ENCODE measurements at places on chromosomes 4 and X.

DNA sequence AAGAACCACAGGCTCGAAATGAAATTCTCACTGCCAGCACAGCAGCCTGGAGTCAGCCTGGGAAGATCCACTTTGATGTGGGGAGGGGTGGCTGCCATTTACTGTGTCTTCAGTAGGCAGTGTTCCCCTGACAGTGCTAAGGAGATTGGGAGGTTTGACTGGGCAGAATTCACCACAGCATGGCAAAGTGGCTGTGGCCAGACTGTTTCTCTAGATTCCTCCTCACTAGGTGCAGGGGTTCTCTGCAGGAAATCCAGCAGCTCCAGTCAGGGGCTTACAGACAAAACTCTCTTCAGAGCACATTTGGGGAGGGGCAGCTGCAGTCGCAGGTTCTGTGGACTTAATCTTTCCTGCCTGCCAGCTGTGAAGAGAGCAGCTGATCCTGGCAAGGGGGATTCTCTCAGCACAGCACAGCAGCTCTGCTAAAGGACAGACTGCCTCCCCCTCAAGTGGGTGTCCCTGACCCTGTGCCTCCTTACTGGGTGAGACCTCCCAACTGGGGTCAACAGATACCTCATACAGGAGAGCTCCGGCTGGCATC is 1174.0 kb downstream of the RAPGEF2 start:
- DNase-seq = no peak

- DNase-seq = peak; percentile 43
These were observed 356.7 kb downstream of the STIM2 start for GRCh38 chr4:27217261-27217769.

GRCh38 chr4:69984030-69984443 is 11.7 kb upstream of the STATH start:
- DNase-seq = no peak

- DNase-seq = no peak
These were observed 315.3 kb downstream of the PAPSS1 start for GRCh38 chr4:107404591-107405300.

DNA sequence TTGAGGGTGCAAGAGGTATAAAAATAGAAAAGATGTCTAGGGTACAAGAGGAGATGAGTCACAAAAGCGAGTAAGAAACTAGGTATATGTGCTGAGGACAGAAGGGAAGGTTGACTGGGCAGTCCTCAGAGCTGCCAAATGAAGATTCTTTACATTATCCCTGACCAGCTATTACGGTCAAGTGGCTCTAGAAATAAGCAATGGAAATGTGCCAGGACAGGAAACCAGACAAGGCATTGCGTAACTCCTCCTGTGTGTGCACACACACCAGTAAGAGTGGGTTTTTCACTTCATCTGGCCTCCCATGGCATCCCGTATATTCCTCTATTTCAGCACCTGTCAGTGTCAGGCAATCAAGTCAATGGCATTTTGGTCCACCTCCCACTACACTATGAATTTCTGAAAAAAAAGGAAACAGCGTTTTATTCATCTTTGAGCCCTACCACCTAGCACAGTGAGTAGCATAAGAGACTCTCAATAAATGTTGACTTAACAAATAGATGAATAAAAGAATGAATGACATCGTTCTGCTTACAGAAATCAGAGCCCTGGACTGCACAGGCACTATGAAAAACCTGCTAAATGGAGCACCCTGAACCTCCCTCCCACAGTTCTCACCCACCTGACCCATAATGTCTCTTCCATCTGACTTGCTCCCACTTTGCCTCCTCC is 62.6 kb upstream of the KLF3 start:
- DNase-seq = peak; percentile 17

- no peak for DNase-seq
These were observed 33.2 kb downstream of the HMX1 start for GRCh38 chr4:8838296-8838960.

DNA sequence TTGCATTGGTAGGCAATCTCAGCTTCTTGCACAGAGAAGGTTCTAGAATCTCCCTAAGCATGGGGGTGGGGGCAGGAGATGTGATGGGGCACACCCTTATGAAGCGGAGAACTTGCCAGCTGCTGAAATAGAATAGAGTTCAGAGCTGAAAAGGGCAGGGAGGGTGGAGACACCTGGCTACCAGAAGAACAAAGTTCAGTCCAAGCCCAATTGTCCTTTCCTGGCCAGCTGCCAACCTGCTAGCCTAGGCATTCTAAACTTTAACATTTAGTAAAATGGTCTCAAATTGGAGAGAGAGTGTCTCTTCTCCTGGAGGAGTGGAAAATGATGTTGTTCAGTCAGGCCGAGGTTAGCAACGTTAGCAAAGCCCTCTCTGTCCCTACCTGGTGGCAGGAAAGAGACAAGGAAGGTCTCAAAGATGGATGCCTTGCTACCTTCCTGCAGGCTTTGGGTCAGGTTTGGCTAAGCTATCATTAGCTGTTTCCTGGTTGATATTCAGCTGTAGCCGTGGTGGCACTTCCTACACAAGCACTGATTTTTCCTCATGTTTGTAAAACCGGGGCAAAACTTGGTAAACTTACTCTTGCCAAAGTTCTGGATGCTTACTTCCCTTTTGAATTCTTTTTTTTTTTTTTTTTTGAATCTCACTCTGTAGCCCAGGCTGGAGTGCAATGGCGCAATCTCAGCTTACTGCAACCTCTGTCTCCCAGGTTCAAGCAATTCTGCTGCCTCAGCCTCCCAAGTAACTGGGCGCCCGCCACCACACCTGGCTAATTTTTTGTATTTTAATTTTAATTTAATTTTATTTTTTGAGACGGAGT is 34.7 kb upstream of the NYX start:
- DNase-seq = no peak

GRCh38 chrX:142999199-142999701 is 26.5 kb upstream of the SPANXN4 start:
- no peak for DNase-seq

GRCh38 chr4:139511320-139511719 is 44.7 kb downstream of the SETD7 start:
- no peak for DNase-seq

GRCh38 chr4:112201915-112202505 is 29.6 kb upstream of the AP1AR start:
- no peak for DNase-seq

DNA sequence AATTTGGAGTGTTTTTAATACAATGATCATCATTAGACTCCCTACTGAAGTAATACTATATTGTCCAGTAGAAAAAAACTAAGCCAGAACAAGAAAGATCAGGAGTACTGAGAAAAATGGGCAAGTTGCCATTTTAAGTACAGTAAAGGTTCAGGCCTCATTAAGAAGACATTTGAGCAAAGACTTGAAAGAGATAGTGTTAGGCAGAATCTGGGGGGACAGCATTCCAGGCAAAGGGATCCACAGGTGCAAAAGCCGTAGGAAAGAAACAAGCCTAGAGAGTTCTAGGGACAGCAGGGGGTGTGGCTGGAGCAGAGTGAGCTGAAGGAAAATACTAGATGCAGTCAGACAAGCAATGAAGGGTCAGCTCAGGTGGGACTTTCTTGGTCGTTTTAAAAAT is 58.1 kb upstream of the INTU start:
- no peak for DNase-seq

DNA sequence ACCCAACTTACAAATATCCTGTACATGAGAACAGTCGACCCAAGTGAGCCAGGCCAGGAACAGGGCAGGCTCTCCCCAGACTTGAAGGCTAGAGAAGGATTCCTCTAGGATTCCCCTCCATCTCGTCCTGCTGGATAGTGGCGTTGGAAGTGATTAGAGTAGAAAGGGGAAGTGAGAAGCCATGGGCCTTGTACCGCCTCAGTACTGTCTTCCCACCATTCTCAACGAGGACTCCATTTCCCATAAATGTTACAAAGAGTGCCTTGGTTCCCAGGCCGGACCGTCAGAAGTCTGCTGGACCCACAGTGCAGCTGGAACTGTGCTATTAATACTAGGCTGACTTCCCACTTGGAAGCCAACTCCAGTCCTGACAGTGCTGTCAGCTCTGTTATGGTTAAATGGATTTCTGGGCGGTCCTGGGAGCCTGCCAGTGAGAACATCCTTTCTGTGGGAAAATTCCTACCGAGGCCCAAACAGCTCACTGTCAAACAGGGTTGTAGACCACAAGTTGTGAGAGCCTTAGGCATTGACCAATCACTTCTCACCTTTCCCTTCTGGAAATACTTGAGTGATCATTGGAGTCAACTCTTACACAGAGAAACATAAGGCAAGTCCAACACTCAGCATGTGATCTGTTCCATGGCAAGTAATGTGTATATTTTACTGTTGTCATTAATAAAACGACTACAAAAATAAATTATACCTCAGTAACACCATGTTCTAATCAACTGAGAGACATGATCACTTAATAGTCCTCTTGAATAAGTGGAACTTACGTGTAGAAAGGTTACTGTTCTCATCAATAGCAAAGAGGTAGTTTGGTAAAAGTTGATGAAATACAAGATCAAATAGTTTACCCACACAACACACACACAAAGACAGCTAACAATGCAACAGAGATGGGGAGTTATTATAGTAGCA is 58.4 kb downstream of the AMELX start:
- DNase-seq = peak; percentile 77

DNA sequence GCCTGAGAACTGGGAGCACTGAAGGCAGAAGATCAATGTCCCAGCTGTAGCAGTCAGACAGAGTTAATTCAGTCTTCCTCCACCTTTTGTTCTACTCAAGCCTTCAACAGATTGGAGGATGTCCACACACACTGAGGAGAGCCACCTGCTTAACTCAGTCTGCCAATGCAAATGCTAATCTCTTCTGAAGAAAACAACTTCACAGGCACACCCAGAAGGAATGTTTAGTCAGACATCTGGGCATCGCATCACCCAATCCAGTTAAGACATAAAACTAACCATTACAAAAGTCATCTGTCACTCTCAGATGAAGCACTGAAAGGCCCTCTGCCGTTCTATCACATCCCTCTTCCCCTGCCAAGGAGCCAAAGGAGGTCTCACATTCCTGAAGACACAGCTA is 173.7 kb downstream of the CENPC start:
- no peak for DNase-seq

DNA sequence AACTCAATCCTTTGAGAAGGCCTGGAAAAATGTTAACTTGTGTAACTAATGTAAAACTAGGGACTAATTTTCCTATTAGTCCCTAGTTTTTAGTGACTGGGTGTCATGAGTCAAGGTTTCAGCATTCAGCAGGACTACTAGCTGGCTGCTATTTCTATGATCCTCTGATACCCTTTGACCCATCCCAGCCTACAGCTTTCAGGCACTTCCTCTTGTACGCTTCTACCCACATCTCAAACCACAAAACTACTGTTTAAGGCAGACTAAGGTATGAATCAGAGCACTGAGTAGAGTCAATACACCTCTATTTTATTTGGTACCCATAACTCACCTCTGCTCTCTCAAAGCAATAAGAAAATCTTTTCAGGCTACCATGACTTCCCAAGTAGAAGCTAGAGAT is 809.6 kb downstream of the PDHA2 start:
- DNase-seq = no peak

DNA sequence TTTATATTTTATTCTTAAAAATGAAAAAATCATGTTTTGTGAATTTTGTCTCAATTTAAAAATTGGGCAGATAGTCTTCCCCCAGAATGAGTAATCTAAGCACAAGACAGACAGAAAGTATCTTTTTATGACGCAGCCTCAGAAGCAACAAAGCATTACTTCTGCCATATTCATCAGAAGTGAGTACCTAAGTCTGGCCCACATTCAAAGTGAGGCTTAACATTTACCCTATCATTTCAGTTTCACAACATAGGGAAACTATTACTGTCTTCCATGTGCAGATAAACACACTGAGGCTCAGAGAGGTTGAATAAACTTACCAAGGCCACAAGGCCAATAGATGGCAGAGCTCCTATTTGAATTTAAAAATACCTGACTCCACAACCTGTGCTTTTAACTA is 4.4 kb upstream of the PRDX4 start:
- peak; percentile 28 for DNase-seq

DNA sequence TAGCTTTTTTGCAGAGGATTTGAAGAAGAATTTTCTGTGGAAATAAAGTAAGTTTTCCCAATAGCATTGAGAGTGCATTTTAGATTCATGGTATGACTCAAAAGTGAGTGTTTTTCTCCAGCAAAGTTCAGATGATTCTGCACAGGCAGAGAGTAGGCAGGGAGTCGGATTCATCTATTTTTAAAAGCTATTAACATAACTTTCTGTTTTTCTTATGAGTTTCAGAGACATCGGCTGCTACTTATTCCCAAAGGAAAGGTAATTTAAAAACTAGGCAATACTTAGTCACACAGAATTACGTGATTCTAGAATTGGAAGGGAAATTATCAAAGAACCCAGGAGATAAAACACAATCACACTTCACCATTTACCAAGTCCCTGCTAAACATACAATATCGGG is 4.4 kb downstream of the CCDC110 start:
- no peak for DNase-seq

DNA sequence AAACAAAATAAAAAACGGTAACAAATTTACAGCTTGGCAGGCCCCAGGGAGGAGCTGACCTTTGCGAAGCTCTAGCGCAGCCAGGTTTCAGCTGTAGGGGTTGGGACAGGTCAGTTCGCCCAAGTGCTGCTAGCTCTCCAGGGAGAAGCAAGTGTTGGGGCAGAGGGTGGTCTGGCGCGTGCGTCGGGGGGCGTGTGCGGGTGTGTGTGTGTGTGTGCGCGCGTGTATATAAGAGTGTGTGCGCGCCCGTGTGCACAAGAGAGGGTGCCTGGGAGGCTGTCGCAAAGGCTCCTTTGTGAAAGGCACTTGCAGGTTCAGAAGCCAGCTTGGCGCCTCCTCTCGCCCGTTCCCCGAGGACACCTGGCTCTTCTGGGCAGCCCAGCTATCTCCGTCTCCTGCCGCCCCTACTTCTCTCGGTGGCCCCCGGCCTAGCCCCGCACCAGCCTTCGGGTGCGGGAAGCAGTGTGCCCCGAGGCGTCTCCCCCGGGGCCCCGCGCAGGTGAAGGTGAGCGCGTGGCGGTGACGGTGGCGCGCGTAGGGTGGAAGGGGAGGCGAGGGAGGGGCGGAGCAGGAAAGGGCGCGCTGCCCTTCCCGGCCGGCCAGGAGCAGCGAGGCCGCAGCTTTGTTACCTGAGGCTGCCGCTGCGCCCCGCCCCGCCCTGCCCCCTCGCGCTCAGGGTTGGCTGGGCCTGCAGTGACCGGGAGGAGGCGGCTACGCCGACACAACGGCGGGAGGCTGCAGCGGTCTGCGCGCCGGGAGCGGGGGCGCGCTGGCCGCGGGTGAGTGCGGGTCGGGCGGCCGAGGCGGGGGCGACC is at the start of gene FHDC1:
TSS of gene FHDC1 (plus strand) at position 693 of the 815 bp plus-strand sequence. CDS start 6,735 bp downstream, outside the sequence.
- DNase-seq = no peak

- no peak for DNase-seq
These were observed 910.4 kb downstream of the RAB28 start for GRCh38 chr4:12573716-12574115.

- DNase-seq = no peak
These were observed 75.5 kb upstream of the IRS4 start for GRCh38 chrX:108811891-108812290.

DNA sequence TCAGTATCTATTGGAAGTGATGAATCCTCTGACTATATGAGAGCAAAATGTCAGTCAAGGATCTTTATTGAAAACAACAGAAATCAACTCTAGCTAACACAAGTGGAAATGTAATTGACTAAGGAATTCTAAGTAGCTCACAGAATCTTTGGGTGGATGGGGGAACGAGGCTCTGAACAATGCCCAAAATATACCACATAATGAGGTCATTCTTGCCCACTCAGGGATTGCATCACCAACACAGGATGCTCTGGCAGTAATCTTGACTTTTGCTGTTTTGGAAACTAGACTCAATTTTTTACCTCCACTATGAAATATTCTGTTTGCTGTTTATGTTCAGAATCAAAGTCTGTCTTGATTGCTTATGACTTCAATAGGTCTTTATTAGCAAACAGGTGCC is 127.4 kb upstream of the UNC5C start:
- DNase-seq = no peak
